CD4-positive, alpha-beta T cell treated with Interleukin-15 for 1 hour (primary cell): ENCODE measurements at places on chromosomes 13 and 19.

DNA sequence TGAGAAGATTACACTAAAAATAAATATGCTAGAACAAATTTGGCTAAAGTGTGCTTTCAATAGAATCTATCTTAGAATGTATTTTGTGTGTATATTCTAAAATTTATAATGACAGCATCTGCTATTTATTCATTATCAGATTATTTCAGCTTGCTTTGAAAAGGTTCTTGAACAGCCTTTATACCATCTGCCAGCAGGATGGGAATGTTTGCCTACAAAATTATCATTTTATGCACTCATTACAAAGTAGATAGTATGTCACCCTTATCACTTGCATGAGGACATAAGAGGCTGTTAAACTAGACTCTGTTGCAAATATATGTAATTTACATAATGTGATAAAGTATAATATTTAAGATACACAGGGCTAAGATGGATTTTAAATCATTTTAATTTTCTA lies 1286.9 kb upstream of the PCDH20 start:
- no peak for DNase-seq

DNA sequence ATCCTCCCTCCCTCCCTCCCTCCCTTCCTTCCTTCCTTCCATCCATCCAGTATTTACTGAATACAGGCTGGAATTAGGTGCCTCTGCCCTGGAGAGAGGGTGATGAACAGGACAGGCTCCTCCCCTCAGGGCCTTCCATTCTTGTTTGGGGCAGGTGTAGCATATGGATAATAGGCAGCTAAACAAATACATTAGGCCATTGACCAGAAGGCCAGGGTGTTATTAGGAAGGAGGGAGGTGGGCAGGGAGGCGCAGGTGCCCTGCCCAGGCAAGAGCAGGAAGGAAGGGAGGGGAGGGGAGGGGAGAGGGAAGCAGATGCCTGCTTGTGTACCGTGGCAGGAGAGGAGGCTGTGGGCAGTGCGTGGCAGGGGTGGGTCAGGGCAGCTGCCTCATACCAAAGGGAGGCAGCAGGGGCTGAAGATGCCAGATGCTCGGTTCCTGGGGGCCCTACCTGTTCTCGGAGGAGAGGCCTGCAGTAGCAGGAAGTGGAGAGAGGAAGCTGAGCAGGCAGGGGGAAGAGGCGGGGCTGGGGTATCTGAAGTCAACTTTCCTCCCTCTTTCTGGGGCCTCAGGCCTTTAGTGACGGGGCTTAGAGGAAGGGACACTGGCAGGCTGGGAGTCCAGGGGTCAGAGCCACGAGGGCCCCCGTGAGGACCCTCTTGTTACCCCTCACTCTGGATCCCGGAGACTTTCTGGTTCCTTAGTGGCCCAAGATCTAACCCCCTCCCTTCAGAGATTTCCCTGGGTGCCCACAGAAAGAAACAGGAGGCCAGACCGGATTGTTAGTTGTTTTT lies at the start of gene RINL:
TSS of gene RINL (minus strand) at position 495 of the 794 bp plus-strand sequence. CDS start 1,533 bp downstream, outside the sequence.
- peak; percentile 82 for DNase-seq

GRCh38 chr13:43285933-43286597 lies 262.7 kb downstream of the DNAJC15 start:
- DNase-seq, result no peak

DNA sequence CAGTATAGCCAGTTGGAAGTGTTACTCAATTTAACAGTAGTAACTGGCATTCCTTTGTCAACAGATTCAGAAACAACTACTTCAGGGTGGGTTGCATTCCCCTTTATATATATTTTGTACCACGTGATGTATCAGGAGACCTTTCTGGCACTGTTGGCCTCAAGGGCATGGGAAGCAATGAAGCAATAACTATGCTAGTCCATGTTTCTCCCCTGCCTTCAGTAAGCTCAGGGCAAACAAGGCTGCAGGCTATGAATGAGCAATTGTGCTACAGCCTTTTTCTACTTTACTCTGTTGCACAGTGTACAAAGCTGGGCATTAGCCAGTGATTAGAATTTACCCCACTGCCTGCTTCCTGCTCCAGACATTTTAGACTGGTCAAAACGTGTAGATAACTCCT lies 348.8 kb downstream of the GPC5 start:
- no peak for DNase-seq

GRCh38 chr13:28819735-28820098 lies 422 bp upstream of the MTUS2 start:
- no peak for DNase-seq

- DNase-seq, result no peak
Observed at GRCh38 chr13:49443357-49443703, 534 bp downstream of the CAB39L start.

- DNase-seq, result no peak
Observed at GRCh38 chr13:20840568-20840967, 62.0 kb downstream of the XPO4 start.

- no peak for DNase-seq
Observed at GRCh38 chr13:26262156-26262555, 8.2 kb downstream of the CDK8 start.

DNA sequence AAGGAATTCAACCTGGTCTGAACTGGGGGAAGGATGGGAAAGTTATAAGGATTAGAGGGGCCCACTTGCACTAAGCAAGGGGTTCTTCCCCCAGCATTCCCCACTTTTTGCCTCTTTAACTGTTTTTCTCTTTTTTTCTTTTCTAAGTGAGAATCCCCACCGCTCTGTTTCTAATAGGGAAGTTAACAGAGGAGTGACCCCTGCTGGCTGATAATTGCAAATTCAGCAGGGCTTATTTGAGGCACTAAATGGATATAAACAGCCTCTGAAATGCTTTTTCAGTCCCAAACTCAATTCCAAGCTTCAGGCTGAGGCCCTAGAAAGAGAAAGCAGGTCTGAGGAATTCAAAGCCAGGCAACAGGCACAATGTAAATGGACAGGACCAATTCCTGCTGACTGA lies 38.2 kb upstream of the CEACAM21 start:
- DNase-seq, result peak; percentile 51

GRCh38 chr19:56066152-56067023 lies 54.7 kb downstream of the ZNF787 start:
- DNase-seq, result peak; percentile 40

- DNase-seq, result no peak
Observed at GRCh38 chr19:16607819-16608218, 20.2 kb downstream of the MED26 start.

DNA sequence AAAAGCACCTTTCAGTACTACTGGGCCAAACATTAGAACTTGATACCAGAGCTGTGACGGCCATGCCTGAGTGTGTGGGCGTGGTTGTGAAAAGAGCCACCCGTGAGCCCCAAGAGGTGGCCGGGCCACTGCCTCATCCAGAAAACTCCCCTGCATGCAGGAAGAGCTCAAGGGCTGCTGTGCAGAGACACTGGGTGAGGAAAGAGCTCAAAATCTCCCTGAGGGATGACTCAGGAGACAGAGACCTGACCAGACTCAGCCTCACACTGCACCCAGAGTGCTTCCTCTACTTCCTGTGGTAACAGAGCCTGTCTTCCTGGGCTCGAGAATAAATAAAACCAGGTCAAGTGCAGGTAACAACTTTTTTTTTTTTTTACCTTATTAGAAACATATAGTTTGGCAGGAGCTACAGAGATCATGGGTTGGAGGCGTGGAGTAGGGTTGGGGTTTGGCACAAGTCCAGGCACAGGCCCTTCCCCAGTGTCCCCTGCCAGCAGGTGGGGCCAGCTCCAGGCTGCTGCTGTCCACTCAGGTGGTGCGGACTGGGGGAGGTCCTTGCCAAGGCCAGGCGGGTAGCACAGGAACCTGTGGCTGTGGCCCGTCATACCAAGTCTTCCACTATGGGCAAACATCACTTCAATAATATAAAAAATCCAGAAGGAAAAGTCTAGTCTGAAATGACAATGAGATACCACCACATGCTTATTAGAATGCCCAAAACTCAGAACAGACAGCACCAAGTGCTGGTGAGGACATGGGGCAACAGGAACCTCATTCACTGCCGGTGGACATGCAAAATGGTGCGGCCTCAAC lies 25.5 kb downstream of the ELL start:
- DNase-seq, result peak; percentile 86

DNA sequence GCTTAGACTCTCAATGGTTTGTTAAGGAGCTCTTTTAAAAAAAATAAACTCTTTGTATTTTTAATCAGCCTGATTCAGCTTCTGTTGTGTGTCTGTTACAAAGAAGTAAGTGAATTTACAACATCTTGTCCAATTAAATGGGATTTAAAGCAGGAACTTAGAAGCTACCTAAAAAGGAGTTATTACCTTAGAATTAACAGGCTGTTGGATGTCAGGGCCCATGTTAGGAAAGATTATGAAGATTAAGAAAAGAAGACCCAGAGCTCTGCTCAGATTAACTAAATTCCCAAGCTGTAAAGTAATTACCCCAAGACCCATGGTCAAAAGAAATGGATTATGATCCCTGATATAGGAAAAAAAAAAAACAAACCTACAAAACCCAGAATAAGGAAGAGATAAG lies 44.1 kb upstream of the ZNF780A start:
- DNase-seq, result no peak

DNA sequence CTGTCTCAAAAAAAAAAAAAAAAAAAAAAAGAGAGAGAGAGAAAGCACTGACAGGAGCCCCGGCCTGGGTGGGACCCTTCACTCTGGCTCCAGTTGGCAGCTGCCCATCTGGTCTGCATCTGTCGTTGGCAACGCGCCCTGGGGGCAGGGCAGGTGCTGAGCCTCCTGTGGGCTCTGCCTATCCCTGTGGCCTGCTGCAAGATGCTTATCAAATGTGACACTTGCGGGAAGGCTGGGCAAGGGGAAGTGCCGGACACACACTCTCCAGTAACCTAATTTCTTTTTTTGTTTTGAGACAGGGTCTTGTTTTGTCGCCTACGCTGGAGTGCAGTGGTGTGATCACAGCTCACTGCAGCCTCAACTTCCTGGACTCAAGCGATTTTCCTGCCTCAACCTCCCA lies 10.7 kb upstream of the KPTN start:
- no peak for DNase-seq

GRCh38 chr13:29886446-29886845 lies 36.0 kb upstream of the UBL3 start:
- DNase-seq, result no peak

DNA sequence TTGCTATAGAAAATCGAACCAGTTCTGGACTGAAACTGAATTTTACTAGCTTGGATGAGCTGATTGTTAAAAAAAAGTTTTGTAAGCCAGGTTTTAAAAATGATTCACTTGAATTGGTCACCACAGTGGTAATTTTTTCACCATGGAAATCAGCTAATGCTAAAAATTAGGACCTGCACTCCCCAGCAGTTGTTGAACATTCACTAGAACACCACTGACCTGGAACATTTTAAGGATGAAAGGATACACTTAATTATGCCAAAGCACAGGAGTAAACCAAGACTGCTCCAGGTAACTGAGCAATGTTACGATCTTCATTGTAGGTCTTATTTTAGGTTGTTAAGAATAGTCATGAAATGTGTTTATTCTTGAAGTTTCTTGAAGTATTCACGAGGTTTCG lies 1342.6 kb upstream of the SPRY2 start:
- no peak for DNase-seq

- no peak for DNase-seq
Observed at GRCh38 chr19:43727593-43727853, 11.6 kb downstream of the IRGC start.

GRCh38 chr13:109684824-109685202 lies 101.6 kb downstream of the IRS2 start:
- DNase-seq, result no peak

DNA sequence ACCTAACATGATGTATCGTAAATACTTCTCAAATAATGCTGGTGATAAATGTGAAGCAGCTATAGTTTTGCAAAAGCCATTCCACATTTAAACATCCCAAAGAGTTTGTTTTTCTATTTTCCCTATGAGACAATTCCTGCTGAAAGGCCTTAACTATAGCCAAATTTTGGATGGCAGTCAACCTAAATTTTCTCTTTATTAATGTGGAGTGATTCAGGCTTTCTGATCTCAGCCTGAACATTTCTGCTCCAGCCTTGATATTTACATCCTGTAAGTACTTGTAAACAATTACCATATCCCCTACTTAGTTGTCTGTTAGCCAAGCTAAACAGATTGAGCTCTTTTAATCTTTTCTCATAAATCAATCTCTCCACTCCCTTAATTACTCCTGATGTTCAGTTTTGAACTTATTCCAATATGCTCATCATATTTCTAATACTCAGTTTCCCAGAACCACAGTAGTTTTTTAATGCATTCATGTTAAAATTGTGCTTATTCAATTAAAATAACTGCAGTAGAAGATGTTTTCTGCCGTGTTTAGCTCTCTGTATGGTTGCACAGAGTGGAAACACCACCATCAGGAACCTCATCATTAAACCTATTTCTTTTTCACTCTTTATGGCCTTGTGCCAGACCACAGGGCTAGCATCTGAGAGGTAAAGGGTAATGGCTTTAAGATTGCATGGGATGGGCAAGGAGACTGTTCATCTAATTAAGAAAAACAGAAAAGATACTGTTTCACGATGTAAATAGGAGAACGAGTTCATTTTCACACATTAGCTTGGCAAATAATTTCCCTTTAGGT lies 1235.2 kb upstream of the SLC10A2 start:
- no peak for DNase-seq

DNA sequence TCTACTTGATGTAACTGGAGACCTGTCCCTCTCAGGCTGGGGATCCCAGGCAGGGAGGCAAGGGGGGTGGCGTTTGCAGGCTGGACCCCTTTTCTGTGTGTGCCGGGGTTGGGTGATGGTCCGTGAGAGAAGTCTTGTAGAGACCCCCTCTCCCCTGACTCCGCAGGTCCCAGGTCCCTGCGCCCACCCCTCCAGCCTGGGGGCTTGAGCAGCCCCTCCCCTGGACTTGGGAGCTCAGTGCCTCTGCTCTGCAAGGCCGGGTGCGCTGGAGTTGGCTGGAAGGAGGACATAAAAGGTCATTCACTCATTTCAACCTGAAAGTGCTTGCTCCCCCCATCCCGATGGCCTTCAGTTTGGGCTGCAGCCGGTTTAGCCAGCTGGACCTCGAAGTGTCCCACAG lies 89.5 kb downstream of the SLC7A1 start:
- DNase-seq, result no peak

GRCh38 chr13:101576977-101577376 lies 124.5 kb downstream of the ITGBL1 start:
- DNase-seq, result no peak

GRCh38 chr13:39322836-39323585 lies 280.0 kb downstream of the LHFPL6 start:
- DNase-seq, result no peak

- peak; percentile 85 for DNase-seq
Observed at GRCh38 chr19:41298348-41298964, 11.5 kb upstream of the CCDC97 start.

DNA sequence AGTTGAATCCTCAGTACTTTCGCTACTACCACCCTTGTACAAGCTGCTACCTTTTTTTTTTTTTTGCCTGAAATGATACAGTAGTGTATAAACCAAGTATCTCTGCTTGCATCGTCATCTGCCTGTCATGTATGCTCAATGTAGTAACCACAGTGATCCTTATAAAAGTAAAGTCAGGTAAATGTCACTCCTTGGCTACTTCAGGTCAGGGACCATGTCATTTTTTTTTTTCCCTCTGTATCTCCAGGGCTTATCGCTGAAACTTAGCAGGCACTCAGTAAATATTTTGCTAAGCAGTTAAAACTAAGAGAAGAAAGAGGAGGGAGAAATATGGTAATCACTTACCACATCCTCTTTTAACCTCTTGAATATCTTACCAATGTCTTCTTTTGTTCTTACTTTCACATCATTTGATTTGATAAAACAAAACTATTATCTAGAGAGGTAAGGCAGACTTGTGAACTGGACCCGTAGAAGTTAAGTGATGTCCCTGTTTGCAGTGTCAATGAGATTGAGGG lies 96.8 kb upstream of the KLF12 start:
- DNase-seq, result no peak
